ENCODE measurements at places on chromosomes 13 and 19.

DNA sequence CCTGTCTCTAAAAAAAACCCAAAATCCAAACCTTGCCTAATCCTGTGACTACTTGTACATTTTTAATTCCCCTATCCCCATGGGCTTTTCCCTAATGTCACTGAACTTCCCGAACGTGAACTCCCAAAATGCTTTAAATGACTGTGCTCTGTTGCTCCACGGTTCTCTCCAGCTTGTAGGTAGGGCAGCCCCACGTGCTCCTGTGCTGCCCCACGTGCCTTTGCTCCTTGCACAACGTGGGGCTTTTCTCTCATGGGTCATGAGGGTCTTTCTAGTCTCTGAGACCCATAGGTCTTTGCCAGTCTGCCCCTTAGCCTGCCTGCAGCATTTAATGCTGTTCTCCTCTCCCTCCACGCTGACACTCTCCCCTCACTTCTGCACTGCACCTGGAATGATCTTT is 122.0 kb downstream of the SHISA2 start:
- DNase-seq = no peak

DNA sequence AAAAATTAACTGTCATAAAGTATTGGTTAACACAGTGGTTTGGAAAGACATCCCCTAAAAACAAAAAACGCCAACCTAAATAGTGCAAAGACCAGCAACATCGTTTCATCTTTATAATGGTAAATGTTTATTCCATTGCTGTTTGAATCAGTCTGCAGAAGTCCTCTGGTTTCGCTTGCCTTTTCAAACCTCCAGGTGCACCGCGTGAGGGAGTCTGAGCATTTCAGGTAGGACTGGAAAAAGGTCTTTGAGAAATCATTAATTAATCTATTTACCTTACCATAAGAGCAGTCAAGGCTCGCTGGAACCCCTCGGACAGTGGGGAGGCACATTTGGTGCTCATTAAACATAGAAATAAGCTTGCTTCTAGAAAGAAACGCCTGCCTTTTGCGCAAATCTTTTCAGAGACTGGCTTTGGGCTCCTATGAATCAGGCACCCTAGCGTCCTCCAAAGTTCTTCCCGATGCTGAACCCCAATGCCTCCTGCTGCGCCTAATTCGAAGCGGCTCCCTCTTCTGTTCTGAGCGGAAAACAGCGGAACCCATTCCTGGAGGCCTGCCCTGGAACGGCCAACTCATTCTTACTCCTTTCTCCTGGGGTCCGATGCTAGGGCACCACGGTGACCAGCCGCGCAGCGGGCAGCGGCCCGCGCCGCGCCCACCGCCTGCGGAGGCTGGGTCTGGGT is 951 bp upstream of the MTUS2 start:
- DNase-seq = no peak

DNA sequence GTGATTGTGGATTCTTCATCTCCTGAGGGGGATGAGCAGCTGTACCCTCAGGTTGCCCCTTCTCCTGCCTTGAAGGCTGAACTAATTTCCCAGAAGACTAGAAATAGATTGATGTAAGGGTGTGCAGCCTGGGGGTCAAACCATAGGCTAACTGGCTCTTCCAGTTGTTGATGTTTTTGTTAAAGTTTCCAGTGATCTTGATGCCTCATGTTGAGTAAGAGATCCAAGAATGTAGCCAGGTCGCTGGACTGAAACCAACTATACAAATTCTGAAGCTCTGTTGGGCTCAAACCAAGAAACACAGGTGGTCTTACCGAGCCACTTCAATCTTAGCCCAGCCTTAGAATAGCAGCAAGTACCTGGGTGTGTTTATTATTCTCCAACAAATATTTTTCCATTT is 391.8 kb downstream of the KLF5 start:
- no peak for DNase-seq

GRCh38 chr19:18083929-18084684 is 2.6 kb downstream of the IL12RB1 start:
- no peak for DNase-seq

DNA sequence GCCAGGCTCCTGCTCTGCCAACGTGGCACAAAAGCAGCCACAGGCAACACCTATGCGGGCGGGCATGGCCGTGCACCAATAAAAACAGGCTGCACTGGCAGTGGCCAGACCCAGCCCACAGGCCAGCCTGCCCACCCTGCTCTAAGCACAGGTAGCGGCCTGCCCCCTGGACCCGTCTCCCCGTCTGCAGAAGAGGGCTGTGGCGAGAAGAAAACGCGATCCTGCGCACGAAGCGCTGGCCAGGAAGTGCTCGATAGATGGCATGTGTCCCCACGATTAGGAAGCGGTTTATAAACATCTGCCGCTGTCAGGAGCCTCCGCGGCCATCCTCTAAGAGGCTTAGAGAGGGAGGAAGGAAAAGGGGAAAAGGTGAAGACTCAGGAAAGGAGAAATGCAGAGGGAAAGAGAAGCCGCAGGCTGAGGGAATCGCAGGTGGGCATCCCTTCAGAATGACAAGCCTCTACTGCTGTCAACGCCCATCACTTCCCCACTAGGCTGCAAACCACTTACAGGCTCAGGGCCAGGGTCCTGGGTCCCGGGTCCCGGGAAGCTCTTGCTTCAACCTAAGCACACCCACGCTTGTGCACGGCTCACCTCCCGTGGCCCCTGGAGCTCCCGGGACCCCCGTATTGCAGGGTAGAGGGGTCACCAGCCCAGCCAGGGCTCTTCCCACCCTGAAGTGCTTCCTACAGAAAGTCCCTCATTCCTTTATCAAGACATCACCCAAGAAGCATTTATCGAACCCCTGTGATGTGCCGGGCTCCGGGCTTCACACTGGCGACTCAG is 10.5 kb downstream of the MLLT1 start:
- no peak for DNase-seq

- DNase-seq = no peak
These were observed 4.8 kb downstream of the B3GLCT start for GRCh38 chr13:31204592-31204991.

GRCh38 chr19:4096049-4096892 is 27.7 kb downstream of the MAP2K2 start:
- DNase-seq = no peak

GRCh38 chr19:1116726-1117581 is 13.2 kb downstream of the GPX4 start:
- DNase-seq = no peak

DNA sequence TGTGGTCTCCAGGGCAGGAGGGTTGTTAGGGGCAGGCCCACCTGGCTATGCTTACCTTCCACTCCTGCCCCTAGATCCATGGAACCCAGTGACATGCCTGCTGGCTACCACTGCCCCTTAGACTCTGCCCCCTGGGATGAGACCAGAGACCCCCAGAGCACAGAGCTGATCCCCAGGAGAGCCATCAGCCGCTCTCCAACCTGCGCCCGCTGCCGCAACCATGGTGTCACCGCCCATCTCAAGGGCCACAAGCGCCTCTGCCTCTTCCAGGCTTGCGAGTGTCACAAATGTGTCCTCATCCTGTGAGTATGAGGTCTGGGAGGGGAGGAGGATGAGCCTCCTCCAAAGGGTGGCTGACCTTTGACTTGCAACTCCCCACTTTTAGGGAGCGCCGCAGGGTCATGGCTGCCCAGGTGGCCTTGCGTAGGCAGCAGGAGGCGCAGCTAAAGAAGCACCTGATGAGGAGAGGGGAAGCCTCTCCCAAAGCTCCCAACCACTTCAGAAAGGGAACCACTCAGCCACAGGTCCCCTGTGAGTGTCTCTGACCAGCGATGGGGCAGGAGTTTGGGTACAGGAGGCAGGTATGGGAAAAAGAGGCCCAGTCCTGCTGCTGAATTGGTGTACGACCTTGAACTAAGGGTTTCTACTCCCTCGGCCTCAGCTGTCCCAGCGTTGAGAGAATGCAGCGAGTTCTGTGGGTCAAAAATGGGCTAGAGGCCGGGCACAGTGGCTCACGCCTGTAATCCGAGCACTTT is 2.7 kb downstream of the DMRTC2 start:
- no peak for DNase-seq

- no peak for DNase-seq
These were observed 27.3 kb downstream of the TM9SF2 start for GRCh38 chr13:99528547-99528946.

DNA sequence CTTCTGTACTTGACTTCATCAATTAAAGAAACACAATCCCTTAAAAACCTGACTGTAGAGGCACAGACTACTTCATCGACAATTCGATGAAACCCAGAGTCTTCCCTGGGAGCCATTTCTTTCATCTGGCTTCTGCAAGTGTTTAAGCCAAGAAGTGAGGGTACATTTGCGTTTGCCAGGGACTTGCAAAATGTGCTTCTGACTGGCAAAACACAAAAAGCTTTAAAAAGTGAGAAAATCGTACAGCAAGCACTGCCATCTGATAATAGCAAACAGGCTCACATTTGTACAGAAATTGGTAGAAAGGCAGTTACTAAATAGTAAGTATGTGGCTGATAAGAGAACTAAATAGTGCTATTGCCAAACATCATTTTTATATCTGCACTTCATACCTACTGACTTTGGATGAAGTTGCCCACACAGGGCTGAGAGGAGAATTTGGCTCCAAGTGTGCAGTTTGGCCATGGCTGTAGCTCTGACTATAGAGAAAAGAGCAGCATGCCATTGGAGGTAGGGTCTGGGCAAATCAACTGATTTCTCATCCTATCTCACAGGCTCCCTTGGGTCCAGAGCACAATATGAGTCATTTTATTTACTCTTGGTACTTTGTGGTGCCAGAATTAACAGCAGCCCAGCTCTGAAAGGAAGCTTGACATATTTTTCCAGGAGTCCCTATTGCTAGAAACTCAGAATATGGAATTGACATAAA is 358.1 kb downstream of the OXGR1 start:
- no peak for DNase-seq

DNA sequence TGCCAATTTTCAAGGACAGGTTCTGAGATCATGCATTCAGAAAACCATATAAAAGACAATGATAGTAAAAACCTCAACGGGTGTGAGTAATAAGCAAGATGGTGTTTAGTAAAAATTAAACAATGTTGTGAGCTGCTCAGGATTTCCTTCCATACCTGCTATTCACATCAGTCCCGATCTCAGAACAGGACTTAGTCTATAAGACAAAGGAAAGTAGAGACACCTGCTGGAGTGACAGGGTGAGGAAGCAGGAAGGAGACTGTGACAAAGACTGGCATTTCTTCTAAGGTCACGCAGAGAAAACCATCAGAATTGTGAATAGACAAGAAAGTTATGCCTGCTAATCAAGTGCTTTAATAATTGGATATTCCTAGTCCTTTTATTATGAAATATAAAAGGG is 648.0 kb downstream of the DACH1 start:
- no peak for DNase-seq

- DNase-seq = no peak
These were observed 23.3 kb downstream of the HNRNPM start for GRCh38 chr19:8468124-8468523.

- DNase-seq = no peak
These were observed 77.5 kb downstream of the GPC6 start for GRCh38 chr13:93304134-93304533.

GRCh38 chr19:12913851-12914690 is 5.0 kb downstream of the SYCE2 start:
- DNase-seq = no peak

DNA sequence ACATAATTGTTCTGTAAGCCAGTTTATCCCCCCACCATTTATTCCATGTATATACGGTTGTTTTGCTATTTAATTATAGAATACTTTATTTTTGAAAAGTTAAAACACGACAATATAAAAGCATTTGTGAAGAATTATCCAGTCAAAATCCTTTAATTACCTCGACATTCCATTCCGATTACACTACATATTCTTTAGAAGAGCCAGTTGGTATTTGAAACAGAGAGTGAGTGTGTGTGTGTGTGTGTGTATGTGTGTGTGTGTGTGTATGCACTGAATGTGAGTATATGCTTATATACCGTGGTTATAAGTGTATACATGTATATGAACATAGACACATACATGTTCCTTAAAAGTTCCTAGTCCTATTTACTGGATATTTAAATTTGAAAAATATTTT is 87.8 kb upstream of the KLF5 start:
- no peak for DNase-seq

- no peak for DNase-seq
These were observed 751 bp downstream of the GRAMD1A start for GRCh38 chr19:35000647-35001501.

- DNase-seq = no peak
These were observed 5.3 kb downstream of the F7 start for GRCh38 chr13:113110852-113111315.

- no peak for DNase-seq
These were observed 21.3 kb downstream of the GATAD2A start for GRCh38 chr19:19426799-19427198.

- no peak for DNase-seq
These were observed 325.4 kb downstream of the TEX29 start for GRCh38 chr13:111645598-111646455.

- DNase-seq = no peak
These were observed 289.8 kb upstream of the SOX21 start for GRCh38 chr13:95002126-95002525.

DNA sequence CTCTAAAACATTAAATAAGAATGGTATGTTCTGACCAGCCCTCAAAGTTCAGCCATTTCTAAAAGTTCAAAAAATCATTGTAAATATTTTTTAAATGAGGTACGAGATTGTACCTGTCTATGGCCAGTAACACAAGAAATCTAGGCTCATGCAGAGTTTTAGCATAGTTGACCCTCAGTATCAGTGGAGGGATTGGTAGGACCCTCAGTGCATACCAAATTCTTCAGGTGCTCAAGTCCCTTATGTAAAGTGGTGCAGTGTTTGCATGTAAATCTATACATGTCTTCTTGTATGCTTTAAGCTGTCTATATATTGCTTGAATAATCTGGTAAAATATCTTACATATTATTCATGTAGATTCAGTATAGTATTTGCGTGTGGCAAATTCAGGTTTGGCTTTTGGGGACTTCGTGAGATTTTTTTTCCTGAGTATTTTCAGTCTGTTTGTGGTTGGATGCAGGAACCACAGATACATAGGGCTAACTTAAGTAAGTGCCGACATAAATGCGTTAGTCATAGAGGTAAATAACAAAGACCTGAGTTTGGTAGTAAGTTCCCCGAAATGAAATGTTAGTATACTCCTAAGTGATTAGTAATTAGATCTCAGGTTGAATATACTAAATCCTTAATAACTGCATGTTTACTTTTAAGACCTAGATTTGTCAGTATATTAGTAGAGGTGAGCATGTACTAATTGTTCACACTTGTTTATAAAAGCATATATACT is 7.8 kb downstream of the MIR17HG start:
- DNase-seq = no peak

- DNase-seq = no peak
These were observed 54.0 kb upstream of the ATP12A start for GRCh38 chr13:24625870-24626849.

All from GDM1 (cell line).